Mesothelial cell of epicardium (in vitro differentiated cells): ENCODE measurements at places on chromosomes 2 and 18. TPM values are rescaled to one million over a fixed set of nuclear protein-coding genes. Genes with fewer than 3 reads are reported as not detected.

Gene TNFAIP6
- 0.93 to 1.7 TPM (median 1.2 TPM) in 3 replicates for total RNA-seq

Gene CUL3
- total RNA-seq = 91.0 to 97.5 TPM (median 94.8 TPM) in 3 replicates

Gene SKA1
- total RNA-seq = 5.0 to 5.9 TPM (median 5.5 TPM) in 3 replicates

DNA sequence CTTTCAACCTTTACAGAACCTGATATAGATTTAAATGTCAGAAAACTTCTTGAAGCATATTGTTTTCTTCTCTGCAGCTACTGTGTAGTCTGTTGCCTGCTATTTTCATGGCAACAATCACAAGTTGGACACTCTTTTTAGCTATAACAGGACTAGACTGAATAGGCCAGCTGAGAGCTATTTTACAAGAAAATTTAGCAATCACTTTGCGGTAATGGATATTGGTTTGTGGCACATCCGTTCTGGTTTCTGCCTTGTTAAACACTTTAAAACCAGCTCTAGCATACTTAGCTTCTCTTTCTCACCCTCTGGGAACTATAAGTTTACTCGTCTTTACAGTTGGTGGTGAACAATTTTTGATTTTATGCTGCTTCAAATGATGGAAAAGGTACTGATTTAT, 125.7 kb downstream of the MAP2 start:
- DNase-seq = no peak
- H3K36me3 ChIP-seq = no peaks in the 10 kb centered on the region
- H3K27me3 ChIP-seq = no peaks in the 10 kb centered on the region

- no peak overlapping the region for H3K27ac ChIP-seq
- no peaks in the 10 kb centered on the region for H3K36me3 ChIP-seq
- no peak for DNase-seq
- H3K4me1 ChIP-seq = peaks cover 8% of the 10 kb centered on the region
Measured at GRCh38 chr2:113053666-113054065, 999 bp upstream of the IL36B start.
